Fibroblast of pulmonary artery (primary cell): ENCODE measurements at places on chromosomes 6 and 20.

- DNase-seq = peak; percentile 76
Measured at GRCh38 chr6:42199106-42199981, 4.6 kb upstream of the GUCA1B start.

- DNase-seq = peak; percentile 47
Measured at GRCh38 chr20:62804627-62805154, at the start of gene OGFR. Gene OGFR, plus strand, starts transcription at chr20:62804835. Its CDS starts 25 bp downstream, at chr20:62804860.

- DNase-seq = no peak
Measured at GRCh38 chr20:63055575-63056235, 48.9 kb upstream of the BHLHE23 start.

DNA sequence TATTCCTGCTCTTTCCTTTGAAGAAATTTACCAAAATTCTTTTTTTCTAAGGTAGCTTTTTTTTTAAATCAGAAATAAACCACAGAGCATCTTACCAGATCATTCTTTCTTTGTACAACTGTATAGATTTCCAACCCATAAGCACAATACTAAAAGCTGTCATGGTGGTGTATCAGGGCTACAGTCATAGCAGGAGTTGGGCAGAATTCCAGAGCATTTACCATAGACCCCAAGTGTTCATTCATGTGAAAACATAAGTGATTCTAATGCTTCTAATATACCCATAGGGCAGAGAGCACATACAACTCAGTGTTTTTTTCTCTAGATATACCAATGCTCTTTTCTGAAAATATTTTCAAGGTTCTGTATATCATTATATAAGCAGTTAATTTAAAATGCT is 392.5 kb downstream of the FRK start:
- DNase-seq = no peak

GRCh38 chr20:61304750-61305149 is 52.7 kb downstream of the CDH4 start:
- no peak for DNase-seq

DNA sequence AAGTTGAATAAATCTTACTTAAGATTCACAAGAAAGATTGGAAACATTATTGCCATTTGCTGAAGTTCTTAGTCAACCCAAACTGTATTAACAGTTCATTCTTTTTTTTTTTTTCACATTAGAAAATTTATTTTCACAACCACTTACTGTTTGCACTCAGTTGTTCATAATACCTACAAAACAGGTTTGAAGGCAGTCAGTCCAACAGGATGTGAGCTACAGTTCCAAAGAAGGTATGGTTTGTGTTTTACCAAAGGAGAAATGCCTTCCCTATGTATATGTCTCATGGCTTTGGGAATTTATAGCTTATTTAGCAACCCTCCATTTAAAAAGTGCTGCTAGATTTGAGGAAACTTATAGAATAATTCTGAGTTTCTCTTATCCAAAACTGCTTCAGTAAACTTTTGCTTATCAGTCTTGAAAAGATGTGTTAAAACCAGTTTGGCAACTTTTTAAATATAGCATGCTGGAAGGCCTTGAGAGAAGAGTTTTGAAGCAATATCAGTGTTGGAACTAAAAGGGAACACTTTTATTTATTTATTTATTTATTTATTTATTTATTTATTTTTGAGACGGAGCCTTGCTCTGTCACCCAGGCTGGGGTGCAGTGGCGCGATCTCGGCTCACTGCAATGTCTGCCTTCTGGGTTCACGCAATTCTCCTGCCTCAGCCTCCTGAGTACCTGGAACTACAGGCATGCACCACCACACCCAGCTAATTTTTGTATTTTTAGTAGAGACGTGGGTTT is 46.8 kb upstream of the RREB1 start:
- DNase-seq = no peak

- no peak for DNase-seq
Measured at GRCh38 chr20:61766921-61767610, 298.6 kb downstream of the TAF4 start.

DNA sequence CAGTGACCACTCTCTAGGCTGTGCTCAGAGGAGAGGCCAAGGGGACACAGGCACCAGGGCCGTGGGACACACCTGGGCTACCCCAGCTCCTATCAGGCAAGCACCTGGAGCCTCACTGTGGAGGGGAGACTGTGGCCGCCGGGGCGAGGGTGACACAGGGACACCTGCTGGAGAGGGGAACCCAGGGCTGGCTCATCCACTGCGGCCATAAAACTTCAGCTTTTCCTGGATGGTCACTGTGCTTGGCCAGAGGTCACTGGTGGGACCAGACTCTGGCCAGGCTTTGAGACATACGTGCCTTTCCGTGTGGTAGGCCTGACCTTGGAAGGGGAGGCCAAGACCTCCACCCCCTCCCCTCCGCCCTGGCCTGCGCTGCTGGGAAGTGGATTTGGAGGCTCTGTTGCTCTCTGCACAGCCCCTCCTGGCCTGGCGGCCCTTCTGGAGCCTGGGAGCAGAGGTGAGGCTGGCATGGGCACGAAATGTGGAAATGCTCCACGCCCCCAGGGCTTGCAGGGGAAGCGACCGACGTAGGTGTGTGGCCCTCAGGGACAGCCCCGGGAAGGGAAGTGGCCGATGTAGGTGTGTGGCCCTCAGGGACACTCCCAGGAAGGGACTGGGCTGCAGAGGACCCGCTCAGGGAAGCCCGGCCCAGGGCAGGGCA is 42.9 kb upstream of the BHLHE23 start:
- no peak for DNase-seq

DNA sequence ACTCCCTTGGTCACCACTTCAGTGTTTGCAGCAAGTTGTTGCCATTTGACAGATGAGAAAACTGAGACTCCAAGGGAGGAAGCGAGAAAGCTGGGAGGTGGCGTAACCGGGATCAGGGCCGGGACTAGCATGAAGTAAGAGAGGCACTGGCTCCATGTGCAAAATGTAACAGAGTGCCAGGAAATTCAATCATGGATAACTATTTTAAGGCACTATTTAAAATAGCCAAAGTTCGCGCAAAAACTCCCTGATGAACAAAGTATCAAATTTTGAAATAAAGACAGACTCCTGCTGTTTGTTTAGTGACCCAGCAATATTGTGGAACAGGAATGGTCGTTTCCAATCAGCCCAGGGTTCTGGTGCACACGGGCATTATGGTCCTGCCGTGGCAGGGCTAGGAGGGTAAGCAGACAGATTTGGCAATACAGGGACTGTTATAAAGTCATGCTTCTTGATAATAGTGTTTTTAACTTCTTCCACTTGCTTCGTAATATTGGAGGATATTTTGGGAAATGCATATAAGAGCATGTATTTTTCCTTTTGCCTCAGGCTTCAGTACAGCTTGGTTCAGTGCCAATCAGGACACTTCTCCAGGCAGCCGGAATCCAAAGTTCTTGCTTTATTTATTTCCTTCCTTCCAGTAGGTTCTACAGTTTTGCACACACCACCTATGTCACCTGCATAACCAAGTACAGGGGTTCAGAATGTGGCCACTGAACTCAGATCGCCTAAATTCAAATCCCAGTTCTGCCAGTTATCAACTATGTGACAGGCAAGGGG is 141.6 kb downstream of the EYA2 start:
- no peak for DNase-seq

GRCh38 chr6:38617856-38618255 is 21.9 kb downstream of the BTBD9 start:
- DNase-seq = no peak

GRCh38 chr20:1618954-1619540 is 762 bp downstream of the SIRPB1 start:
- no peak for DNase-seq

DNA sequence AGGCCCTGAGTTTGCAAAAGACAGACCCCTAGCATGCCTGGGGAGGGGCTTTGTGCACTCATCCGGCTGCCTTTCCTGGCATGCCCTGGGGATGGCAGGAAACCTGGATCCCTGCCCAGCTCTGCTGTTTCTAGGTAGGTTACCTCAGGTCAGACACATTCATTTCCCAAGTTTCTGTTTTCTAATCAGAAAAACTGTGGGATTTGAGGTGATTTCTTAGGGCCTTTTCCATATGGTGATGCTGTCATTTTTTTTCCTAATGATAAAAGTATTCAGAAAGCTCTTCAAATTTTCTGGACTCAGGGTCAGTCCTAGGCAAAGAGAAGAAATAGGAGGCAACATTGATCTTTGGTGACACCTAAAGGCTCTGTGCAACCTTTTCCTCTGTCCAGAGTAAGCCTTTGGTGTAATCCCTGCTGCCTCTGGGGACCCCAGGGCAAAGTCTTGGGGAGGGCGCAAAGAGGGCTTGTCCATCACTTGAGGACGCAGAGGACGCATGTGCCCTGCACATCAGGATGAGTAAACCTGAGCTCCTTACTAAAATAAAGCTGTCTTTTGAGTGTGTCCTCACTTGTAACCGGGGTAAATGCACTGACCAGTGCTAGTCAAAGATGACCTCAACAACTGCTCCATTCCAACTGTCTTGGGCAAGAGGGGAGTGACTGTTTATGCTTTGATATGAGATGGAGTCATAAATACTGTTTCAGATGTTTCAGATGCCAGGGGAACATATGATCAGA is 13.5 kb upstream of the TRAM2 start:
- DNase-seq = peak; percentile 82

DNA sequence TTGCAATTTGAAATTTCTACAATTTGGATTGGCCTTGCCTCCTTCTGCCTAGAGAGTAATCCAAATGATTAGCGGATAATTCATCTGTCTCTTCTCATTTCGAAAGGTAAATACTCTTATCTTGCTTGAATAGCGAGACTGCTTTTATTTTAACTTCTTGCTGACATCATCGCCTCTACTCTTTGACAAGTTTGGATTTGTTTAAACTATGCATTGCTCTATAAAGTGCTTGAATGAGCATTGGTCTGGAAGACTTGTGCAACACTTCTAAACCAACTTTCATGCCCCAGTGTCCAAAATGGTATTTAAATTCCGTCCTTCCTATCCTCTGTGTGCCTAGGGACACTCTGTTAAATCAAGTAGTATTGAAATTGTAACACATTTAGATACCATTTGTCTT is 384.1 kb upstream of the SLC35B3 start:
- DNase-seq = no peak
